Kidney capillary endothelial cell (primary cell): ENCODE measurements at places on chromosomes 4 and X.
A peak's percentile ranks its signal among the peaks of the same experiment; 100 is the strongest.

DNA sequence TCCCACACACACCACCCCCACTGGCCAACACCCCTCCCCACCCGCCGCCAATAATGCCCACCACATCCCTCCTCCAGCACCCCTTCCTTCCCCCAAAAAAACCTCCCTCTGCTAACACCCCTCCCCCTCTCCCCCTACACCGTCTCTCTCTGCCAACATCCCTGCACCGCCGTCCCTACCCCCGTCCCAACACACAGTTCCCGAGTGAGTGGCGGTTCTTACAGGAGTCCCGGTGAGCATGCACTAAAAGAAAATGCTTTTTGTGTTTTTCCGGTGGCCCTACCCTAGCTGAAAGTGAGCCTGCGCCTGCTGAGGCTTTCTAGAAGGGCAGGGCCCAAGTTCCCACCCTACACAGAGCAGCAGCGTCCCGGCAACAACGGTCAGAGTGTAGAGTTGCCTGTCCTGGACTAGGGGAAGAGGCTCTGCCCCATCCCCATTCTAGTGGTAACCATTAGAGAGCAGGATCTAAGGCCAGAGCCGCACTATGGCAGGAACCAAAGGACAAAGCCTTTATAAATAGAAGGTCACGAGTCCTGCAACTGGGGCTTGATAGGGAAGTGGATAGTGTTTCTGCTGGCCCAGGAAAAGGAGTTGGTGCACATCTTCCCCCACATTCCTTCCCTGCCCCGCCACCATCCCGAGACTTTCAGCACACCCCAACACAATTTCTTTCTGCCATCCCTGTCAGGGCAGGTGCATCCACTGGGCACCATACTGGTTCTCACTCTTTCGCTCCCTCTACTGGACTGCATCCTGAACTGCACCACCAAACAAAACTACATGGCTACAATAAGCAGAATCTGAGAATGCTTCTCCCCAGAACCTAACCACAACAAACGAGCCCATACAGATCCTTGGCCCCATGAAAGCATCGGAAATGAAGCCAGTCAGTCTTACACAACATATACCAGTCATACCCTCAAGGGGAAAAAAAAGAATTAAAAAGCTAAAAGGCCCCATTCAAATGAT lies 78.1 kb upstream of the PAGE3 start:
- DNase-seq = peak; percentile 1

- no peak for DNase-seq
These were observed 10.2 kb upstream of the LONRF3 start for GRCh38 chrX:118964252-118964651.

GRCh38 chr4:16467061-16467460 lies 240.8 kb upstream of the TAPT1 start:
- no peak for DNase-seq

DNA sequence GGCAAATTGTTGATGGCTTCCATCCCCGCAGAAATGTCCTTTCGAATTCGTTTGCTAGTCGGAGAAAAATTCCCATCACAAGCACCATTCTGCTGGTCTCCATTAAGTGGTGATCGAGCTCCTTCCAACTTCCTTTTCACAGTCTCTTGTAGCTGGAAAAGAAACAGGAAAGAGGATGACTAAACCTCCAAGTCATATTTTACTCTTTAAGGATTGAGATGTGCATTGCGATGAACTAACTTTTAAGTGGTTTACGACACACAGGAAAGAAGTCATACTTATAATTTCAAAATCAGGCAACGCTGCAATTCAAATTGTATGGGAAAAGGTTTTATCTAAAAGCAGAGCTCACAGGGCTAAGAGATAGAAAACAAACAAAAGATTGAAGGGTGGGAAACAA lies 225.2 kb downstream of the MGST2 start:
- peak; percentile 91 for DNase-seq

DNA sequence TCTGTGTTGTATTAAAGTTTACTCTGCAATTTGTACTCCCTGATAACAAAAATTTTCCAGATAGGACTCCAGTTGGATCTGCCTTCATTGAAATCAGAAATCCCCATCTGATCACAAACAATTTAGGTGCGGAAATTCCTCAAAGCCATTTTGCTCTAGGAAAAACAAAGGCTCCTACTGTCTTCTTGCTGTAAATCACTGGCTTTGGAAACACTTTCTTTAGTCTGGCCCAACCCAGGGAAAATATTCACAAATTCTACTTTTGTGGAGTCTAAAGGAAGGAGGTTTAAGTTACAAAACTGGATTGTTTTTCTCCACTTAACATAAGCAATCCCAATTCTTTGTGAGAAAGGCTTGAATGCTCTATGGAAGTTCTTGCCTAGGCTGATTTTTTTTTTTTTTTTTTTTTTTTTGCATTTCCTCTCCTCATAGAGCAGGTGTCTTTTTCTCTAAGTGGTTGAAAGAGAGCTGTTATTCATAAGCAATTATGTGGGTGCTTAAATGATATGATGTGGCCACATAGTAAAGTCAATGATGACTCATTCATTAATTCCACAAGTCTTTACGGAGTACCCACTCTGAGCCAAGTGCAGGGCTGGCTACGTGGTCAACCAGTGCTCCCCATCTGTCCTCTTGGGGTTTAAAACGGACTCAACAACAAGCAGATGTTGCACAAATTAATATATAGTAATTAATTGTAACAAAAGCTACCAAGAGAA lies 261.4 kb downstream of the LDB2 start:
- no peak for DNase-seq

DNA sequence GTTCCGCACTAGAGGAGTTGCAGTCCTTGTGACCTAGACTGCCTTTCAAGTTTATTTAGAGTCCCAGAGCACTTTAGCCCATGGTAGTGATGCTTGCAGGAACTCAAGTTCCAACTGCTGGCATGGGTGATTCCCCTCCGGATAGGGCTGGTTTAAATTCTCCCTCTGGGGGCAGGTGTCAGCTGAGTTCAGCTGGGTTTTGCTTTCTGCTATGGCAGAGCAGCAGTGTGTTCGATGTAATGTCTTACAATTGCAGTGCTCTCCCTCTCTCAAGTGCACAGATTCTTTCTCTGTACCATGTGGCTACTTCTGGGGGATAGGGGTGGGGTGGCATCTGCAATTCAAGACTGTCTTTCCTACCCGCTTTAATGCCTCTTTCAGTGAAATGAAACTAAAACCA lies 164.8 kb upstream of the ZIC3 start:
- no peak for DNase-seq

GRCh38 chr4:148159793-148160192 lies 282.4 kb downstream of the NR3C2 start:
- no peak for DNase-seq

GRCh38 chr4:6692806-6693205 lies 872 bp upstream of the S100P start:
- DNase-seq = no peak

DNA sequence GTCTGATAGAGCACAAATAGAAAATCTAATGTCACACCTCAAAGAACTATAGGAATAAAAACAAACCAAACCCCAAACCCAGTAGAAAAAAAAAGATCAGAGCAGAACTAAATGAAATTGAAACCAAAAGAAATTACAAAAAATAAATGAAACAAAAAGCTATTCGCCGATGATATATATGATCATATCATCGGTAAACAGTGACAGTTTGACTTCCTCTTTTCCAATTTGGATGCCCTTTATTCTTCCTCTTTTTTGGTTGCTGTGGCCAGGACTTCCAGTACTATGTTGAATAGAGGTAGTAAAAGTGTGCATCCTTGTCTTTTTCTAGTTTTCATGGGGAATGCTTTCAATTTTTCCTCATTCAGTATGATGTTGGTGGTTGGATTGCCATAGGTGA lies 215.3 kb upstream of the AR start:
- DNase-seq = no peak

GRCh38 chrX:138683600-138683999 lies 27.9 kb downstream of the FGF13 start:
- DNase-seq = no peak

DNA sequence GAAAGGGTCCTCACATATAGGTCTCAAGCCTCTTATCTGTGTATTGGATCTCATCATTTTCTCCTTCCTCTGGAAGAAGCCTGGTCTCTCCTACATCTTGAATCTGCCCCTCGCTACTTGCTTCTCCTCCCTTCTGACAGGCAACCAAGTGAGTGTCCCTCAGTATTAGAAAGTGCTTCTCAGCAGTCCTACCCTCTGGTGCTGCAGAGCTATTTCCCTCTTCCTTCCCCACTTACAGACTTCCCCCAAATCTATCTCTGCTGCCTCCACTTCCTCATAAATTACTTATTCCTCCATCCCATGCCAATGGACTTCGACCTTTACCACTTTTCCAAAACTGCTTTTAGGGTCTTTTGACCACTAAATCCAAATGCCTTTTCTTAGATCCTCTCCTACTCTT lies 129.1 kb upstream of the NAP1L5 start:
- no peak for DNase-seq

- no peak for DNase-seq
These were observed 68.9 kb downstream of the ARHGAP24 start for GRCh38 chr4:85543832-85544231.

DNA sequence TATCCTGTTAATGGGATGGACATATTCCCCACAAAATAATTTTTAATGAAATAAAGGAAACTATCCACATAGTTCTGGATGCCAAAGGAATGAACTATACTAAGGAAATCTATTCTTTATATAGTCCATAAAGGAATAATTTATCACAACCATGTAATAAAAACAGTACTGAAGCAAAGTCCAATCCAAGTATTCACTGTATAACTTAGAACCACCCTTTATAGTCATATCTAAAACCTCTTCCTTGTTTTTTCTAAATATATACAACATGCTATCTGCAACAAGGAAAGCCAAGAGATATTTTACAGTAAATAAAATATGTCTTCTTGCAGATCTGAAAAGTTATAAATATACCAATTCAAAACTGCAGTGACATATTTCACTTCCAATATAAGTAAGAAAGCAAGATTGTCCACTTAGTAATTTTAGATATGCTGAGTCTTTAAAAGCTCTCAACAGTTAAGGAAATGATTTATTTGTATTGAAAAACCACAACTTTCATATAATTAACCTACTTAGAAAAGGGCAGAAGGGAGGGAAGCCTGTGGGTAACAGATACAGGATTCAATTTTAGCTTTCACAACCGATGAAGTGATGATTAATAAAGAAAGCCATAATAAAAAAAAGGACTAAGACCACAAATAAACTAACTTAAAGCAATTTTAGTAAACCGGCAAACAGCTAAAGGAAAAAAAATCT lies 8.0 kb downstream of the NR3C2 start:
- DNase-seq = no peak

- no peak for DNase-seq
These were observed 1.4 kb downstream of the RPS6KA3 start for GRCh38 chrX:20265221-20265725.

DNA sequence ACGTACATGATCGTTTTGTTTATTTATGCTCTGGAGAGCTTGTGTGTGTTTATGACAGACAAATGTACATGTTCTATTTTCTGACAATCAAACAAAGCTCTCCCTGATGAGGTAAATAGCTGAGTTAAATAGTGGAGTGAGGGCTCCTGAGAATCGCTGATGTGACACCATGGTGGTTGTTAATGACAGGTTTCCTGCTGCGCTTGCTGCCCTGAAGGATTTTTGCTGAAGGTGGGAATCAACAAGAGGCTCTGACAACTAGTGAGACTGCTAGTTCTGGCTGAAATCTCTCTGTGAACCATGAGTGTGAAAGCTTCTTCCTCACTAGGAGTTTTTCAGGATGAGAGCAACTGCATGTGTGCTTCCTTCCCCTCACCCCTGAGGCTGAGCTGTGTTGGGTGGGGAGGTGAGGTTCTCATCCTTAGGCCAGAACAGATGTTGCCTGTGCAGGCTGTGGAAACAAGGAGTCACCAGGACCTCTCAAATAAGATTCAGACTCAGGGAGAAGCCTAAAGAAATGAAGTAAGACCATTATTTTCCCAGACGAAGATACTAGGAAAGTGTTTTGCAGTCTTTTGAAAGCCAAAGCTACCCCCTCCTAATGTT lies 173.4 kb upstream of the JADE1 start:
- no peak for DNase-seq

GRCh38 chr4:129334136-129334535 lies 238.2 kb downstream of the C4orf33 start:
- no peak for DNase-seq

DNA sequence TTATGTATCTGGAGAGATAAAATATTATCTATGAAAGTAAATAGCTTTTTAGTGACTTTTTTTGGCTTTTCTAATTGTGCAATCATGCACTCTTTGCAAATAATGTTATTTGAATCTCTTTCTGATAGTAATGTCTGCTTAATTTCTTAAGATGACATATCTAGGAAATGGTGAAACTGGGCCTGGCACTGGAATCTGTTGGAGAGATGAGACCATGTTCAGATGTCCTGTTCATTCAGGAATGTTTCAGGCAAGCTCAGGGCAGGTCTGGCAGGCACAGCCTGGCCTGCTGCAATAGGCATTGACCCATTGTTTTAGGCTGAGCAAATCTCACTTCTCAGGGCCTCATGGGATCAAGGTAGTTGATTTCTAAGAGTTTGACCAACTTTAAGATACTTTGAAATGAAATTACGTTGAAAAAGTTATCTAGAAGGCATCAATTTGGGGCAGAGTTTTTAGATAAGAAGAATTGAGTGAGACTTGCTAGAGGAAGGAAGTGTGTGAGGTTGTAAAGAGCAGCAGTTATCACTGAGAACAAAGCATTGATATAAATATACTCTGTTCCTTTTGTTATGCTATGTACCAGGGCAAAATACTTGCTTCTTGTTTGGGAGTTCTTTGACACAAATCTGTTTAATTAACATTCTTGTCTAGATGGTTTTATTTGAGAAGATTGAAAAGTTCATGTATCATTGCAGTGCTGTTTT lies 133.0 kb upstream of the LEF1 start:
- no peak for DNase-seq

- no peak for DNase-seq
These were observed 192.8 kb upstream of the BCOR start for GRCh38 chrX:40290517-40290916.

GRCh38 chr4:79723507-79723906 lies 315.5 kb upstream of the GK2 start:
- no peak for DNase-seq

DNA sequence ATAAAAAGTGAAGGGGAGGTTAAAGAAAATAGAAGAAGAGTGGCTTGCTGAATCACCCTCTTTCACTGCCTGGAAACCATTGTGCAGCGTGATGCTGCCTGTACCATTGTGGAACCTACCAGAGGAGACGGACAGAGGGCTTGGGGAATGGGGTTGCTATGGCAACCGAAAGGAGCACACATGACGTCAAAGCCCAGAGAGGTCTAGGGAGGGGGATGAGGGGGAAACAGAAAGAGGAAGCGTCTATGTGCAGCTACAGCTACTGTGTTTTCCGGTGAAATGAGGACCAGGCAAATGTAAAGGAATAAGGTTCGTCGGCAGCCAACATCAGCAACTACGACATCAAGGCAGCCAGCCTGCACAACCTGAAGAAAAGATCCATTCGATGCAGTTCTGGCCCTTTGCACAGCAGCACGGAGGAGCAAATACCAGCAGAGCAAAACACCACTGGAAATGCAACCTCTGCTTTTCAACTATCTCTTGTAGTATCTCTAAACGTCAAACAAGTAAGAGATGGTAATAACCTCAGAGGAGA lies at the start of gene MAPK10:
MAPK10 (minus strand) TSS at position 110 of the 535 bp plus-strand sequence.
- DNase-seq = peak; percentile 5
